ENCODE measurements at places on chromosomes 4 and X.

DNA sequence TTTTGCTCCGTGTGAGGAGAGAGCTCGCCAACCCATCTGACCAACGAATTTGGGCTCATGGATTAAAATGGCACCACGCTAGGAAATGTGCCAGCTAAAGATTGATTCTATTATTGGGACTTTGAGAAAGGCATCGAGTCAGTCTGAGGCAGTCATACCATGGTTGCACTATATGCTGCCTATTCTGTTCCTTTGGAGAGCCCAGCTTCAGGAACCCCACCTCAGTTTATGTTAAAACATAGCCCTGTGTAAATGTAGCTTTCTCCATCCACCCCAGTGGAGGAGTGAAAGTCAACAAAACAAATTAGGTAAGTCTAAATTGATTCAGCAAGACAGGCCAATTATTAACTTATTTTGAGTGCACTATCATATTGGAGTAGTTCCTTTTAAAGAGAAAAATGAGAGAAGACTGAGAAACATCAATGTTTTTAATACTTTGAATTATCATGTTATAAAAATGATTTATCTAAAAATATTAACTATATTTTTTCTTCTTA is 24.5 kb upstream of the ADH7 start:
- DNase-seq = no peak

DNA sequence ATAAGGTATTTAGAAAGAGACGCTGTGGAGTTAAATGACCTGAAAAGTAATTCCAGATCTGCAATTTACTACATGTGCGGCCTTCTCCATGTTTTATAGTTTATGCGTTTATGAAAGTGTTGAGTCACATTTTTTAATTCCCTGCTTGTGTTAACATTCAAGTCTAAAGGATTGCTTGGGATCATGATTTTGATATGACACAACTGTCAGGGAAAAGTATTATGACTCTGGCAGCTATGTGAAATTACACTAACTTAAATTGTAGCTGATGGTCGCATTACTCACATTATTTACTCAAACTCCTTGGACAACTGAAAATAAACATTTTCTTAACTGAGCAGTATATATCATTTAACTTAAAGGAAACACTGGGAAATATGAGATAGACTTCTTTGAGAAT is 14.3 kb upstream of the GABRB1 start:
- DNase-seq = no peak

DNA sequence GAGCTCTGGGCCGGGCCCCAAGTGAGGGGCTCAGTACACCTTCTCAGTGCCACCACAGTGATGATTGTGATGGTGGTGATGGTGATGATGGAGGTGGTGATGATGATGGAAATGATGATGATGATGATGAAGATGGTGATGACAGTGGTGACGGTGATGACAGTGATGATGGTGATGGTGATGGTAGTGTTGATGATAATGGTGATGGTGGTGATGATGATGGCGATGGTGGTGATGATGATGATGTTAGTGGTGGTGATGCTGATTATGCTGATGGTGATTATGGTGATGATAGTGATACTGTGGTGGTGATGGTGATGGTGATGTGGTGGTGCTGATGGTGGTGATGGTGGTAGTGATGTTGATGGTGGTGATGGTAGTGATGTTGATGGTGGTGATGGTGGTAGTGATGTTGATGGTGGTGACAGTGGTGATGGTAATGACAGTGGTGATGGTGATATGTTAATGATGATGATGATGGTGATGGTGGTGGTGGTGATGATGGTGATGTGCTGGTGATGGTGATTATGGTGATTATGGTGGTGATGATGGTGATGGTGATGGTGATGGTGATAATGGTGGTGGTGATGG is 29.9 kb downstream of the HMX1 start:
- DNase-seq = no peak

DNA sequence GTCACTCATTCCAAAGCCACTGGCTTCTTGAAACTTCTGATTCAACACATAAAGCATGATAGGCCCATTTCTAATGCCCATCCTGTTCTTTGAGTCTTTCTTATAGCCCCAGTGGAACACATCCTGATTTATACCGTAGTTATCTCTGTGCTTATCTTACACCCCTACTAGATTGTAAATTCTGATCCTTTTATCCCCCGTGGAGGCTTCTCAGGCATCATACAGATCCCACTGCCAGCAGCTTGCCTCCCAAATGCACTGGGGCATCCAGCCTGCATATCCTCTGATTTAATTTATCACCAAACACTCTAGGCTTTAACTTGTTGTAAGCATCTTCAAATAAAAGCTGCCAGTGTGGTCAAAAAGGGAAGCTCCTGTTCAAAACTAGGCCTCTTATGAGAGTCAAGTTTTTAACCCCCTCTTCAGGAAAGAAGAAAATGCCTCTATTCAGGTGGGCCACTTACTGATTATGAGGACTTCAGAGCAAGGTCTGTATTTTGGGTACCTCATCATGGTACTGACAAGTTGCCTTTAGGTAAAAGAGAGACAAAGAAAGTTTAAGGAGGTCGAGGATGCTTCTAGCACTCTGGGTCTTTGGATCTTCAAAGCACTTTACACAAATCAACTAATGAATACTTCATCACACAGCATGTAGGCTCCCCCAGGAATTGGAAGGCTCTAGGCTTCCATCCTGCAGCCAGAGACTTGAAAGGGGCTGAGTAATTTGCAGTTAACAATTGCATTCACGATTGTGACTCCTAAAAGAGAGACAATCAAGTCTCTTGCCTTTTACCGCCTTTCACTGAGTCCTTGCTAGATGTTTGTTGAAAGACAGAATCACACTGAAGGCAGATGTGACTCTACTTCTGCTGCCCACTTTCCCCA is 95.8 kb upstream of the LDB2 start:
- no peak for DNase-seq

- no peak for DNase-seq
Observed at GRCh38 chr4:8274765-8275547, 5.4 kb downstream of the HTRA3 start.

DNA sequence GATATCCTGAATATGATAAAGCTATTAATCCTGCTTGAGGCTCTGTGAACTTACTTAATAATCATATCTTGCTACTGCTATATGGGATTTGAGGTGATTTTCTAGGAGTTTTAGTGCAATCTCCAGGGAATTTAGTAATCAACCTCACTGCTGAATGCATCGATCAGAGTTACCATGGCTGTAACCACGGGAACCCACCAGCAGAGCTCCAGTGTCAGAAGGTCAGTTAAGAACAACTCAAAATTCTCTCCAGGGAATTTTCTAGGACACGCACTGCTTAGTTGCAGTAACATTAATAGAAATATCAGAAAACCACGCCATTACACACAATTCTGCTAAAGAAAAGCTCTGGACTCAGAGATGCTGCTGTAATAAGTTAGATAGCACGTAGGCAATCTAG is 1477.2 kb upstream of the TENM3 start:
- DNase-seq = no peak

- no peak for DNase-seq
Observed at GRCh38 chr4:110128029-110128428, 70.4 kb downstream of the ELOVL6 start.

- no peak for DNase-seq
Observed at GRCh38 chrX:131704136-131704695, 160.3 kb downstream of the OR13H1 start.

DNA sequence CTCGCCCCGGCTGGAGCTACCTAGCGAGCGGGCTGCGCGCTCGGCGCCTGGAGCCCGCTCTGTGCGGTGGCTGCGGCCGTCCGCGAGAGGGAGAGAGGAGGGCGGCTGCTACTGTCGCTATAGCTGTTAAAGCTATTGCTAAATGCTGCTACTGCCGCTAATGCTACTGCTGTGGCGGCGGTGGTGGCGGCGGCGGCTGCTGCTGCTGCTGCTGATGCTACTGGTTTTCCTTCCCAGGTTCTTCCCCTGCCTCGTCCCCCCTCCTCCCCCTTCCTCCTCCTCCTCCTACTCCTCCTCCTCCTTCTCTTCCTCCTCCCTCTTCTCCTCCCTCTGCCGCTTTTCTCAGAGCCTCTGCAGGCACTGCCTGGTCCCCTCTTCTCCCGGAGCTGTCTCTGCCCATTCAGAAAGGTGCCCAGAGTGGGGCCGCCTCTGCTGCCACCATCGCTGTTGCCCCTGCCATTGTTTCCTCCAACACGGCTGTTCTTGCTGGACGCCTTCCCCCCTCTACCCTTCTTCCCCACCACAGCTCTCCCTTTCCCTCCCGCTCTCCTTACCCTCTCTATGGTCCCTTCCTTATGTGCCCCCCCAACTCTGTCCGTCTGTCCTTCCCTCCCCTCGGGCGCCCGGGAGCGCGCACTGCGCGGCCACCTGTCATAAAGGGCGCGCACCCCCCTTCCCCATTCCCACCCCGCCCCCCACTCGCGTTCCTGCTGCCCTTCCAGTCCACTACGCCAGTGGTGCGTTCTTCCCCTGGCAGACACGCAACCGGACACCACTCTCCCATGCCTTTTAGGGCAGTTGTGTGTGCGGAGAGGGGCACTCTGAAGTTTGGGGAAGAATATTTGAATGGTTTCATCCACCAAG is at the start of gene NEXMIF:
Gene NEXMIF (minus strand): TSS at position 228 of the 864 bp plus-strand sequence.
- no peak for DNase-seq

DNA sequence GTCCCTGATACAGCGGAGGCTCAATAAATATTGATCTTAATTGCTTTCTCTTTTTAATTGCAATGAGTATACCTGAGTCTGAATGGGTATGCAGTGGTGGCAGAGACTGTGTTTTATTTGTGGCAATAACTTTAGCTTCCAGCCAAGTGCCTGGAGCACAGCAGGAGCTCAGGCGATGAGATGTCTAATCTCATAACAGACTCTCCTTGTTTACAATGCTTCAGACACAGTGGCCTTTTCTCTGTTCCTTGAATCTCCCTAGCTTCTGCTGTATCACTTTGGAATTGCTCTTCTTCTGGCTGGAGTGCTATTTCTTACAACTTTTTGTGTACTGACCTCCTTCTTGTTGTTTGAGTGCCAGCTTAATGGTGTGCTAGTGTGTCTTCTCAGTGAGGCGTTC is 91.5 kb upstream of the UNC5C start:
- DNase-seq = no peak

DNA sequence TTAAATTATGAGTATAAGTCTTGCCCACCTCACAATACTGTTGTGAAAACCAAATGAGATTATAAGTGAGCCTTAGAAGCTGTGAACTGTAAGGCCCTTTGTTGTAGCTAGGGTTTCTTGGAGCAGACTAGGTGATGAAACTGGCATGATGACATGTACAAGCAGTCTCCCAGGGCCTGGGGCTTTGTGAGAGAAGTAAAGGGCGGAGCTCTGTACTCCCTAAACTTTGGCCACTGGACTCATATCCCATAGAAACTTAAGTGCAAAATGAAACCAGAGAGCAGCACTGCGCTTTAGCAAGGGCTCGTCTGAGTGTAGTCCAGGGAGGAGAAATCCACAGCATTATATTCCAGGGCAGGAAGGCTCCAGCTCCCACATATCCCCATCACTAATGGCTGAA is 385.6 kb upstream of the FGF16 start:
- DNase-seq = no peak

DNA sequence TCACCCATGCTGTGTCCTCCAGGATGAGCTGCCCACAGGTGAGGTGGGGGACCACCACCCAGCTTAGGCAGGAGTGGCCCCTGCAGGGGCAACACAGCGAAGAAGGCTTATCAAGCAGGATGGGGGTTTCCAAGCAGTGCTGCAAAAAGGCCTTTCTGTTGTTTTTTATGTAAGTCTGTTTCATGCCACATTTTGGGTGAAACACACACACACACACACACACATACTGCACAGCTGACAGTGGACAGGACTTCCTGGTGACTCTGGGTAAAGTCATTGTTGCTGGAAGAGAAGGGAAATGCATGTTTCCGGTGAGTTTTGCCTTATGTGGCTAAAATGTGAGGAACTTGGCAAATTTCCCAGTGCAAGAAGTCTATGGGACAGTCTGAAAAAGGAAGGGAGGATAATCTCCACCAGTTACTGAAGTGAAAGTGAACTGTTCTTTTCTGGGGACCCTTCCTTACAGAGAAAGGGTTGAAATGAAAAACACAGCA is 119.2 kb downstream of the IRF2 start:
- DNase-seq = no peak

GRCh38 chr4:165656829-165657490 is 216.1 kb upstream of the TLL1 start:
- DNase-seq = no peak

DNA sequence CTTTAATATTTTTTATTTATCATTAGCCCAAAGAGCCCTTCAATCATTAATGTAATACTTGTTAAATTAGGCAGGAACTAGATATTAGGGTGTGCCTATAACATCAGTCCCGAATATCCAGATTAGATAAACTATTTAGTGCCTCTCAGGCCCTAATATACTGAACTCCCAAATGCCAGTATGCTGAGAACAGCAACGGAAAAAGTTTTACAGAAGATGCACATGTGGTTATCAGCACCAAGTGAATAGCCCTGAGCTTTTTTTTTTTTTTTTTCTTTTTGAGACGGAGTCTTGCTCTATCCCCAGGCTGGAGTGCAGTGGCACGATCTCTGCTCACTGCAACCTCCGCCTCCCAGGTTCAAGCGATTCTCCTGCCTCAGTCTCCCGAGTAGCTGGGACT is 13.0 kb upstream of the ELF2 start:
- no peak for DNase-seq

- no peak for DNase-seq
Observed at GRCh38 chrX:55767100-55767499, 49.6 kb downstream of the RRAGB start.

GRCh38 chr4:16952462-16952871 is 54.0 kb upstream of the LDB2 start:
- no peak for DNase-seq

- DNase-seq = no peak
Observed at GRCh38 chrX:3191796-3192195, 150.5 kb downstream of the ARSF start.

DNA sequence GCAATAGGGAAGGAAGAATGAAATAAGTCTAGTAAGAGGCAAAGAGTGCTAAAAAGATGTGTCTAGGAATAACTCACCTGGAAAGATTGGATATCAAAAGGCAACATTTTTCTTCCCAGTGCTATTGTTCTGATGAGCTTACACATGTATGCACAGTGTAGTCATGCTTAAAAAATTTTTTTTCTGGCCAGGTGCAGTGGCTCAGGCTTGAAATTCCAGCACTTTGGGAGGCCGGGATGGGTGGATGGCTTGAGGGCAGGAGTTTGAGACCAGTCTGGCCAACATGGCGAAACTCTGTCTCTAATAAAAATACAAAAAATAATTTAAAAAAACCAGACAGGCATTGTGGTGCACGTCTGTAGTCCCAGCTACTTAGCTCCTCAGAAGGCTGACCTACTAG is 795.8 kb upstream of the IGFBP7 start:
- DNase-seq = no peak

DNA sequence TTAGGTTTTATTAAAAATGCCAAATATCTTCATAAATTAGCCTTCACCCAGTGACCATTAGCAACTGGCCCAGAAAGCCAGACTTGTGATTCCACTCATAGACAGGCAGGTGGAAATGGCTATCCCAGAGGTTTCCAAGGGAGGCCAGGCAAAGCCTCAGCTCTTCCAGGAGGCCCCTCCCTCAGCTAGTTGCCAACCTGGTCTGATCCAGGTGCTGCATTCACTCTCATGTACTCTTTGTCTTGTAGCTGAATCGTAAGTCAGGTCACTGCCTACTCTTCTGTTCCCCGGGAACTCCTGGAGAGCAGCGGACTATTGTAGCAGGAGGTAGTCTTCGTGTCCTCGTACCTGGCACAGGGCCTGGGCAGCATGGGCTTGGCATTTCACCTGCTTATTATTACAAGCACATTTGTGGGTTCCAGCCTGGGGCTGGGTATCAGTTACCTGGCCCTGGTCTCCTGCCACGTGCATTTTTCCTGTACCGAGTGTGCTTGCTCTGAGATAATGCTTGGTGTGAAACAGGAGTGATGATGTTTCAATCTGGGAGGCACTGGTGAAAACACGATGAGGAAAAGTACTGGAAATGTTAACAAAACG is 101.6 kb downstream of the FAM193A start:
- no peak for DNase-seq

GRCh38 chr4:89889289-89889688 is 5.4 kb upstream of the MMRN1 start:
- DNase-seq = no peak

All from cortex of kidney (tissue), 1 donor.